ENCODE measurements at places on chromosomes 6 and 20.

GRCh38 chr20:25209400-25209799 lies 13.9 kb downstream of the ENTPD6 start:
- no peak for DNase-seq

GRCh38 chr20:35699957-35700624 lies 886 bp downstream of the ROMO1 start:
- no peak for DNase-seq

- DNase-seq = no peak
Observed at GRCh38 chr6:143867236-143867635, 3.0 kb downstream of the ZC2HC1B start.

DNA sequence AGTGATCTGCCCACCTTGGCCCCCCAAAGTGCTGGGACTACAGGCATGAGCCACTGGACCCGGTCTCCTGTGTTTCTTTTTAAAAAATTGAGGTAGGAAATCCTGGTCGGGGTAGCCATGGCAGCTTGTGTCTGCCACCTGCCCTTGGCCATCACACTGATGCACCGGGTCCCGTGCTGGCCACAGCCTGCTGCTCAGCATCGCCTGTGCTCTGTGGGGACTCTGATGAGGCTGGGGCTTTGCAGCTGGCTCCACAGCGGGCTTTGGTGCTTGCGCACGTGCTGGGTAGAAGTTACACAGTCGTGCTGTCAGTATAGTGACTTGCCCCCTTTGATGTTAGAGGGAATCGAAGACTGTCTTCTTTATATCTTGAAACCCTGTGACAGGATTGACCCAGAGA lies 66.7 kb downstream of the SMAP1 start:
- no peak for DNase-seq

DNA sequence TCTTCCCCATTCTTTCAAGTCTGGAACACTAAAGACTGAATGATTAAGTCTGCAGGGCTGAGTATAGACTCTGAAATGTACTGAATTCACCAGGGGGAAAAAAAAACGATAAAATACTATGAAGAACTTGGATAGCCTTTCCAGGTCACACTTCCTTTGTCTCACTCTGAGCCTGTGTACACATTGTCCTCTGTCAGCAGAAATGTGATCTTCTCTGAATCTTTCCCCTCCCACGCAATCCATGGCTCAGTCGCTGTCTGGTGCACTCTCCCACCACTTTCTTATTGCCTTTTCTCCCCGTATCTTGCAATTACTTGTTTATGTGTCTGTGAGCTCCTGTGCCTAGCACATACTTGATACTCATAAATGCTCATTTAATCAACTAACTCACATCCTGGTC lies 212.6 kb upstream of the RSPO3 start:
- no peak for DNase-seq

DNA sequence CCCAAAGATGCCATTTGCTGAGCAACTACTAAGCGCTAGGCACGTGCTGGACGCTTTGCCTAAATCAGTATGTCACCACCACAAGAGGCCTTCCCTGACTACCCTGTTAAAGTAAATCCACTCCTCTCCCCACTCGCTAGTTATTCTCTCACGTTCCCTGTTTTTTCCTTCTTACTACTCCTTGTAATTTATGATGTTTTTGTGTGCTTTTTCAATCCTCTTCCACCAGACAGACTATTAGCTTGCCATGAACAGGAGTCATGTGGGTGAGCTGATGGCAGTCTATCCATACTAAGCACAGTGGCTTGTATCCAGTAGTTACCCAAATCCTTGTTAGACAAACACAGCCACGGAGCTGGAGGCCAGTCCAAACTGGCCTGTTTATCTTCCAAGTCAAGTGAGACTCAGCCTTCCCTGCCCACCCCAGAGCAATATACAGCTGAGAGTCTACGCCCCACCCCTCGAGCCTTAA lies 41.2 kb downstream of the C6orf132 start:
- DNase-seq = no peak

DNA sequence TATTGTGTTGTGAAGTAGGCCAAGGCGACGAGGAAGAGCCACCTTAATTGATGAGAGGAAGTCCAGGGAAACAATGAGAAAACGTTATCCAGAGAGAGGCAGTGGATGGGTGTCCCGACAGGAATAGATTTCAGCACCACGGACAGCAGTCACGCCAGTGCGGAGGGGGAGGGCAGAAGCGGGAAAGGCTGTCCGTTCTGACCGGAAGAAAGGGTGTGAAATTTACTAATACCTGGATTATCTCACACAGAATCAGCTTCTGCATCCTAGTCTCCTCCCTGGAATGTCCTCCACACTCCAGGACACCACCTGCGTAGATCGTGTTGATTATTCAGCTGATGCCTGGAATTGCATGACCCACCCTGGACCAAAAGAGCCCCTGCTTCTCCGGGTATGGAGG lies 7.4 kb upstream of the BPIFA3 start:
- peak; percentile 56 for DNase-seq

DNA sequence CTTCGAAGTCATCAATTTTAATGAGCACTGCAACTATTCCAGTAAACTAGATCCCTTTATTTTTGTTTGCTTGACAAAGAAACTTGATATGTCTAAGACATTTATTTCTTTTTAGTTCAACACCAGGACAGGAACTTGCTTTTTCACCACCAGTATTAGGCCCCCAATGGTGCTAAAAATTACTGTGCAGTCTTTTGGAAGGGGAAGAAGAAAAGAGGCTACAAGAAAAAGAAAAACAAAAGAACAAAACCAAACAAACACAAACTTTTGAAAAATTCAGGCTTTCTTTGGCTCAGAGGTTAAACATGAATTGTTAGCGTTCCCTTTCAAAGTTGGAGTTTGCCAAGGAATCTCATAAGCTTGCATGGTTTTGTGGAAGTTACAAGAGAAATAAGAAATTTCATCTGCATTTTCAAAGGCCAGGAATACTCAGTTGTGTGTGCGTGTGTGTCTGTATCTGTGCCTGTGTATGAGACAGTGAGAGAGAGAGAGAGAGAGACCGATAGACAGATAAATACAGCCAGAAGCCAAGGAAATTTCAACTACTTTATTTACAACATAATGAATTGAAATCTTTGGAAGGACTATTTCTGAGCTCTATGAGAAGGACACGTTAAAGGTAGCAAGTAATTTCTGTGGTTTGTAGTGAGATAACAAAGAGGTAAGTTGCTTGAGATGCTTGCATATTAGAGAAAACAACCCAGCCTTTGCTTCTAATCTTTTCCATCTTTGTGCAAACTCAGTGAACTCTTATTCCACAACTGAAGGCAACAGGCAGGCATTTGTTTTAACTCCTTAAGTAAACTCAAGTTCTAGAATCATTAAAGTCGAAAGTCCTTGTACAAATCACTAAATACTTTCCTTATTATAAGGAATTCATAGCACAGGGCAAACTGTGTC lies 171.0 kb upstream of the CITED2 start:
- DNase-seq = no peak

DNA sequence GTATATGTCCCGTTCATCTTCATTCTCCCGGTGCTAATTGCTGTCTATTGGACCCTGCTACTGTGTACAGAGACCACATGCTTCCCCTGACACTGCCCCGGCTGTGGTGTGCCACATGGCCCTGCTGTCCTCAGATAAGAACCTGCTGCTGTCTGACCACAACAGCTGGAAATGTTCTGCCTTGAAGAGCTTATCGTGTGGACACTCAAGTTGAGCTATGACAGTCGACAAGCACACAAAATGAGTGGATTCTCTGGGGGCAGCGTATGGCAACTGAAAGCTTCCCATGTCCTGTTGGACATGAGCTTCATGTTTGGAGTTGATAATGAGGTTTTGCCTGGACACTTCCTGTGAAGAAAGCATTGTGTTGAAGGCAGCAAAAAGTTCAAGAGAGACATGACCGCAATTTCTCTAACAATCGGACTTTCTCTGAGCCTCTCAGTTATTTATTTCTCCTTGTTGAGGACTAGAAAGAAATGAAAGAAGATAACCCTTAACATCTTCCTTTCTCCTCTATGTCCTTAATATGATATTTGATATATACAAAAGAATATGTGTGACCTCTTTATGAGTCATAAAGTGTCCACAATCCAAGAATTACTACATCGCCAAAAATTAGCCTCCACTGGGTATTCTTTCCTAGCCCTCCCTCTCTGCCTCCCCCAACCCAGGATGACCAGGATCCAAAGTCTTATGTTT lies 187.1 kb upstream of the TCF21 start:
- no peak for DNase-seq

All from Kasumi-1 (cell line).